Activated T-cell treated with anti-CD3 and anti-CD28 coated beads, Interleukin-2, amount 50 U/mL, for 72 hours (primary cell): ENCODE measurements at places on chromosomes 2 and 18. TPM values are rescaled to one million over a fixed set of nuclear protein-coding genes. Genes with fewer than 3 reads are reported as not detected.

GRCh38 chr2:118929059-118929458 lies 12.9 kb upstream of the MARCO start:
- H3K36me3 ChIP-seq: peaks cover 7% of the 10 kb centered on the region
- no peaks in the 10 kb centered on the region for H3K27me3 ChIP-seq
- DNase-seq: no peak
- no peaks in the 10 kb centered on the region for H3K4me1 ChIP-seq
- no peak overlapping the region for H3K27ac ChIP-seq
- H3K4me3 ChIP-seq: no peak overlapping the region

DNA sequence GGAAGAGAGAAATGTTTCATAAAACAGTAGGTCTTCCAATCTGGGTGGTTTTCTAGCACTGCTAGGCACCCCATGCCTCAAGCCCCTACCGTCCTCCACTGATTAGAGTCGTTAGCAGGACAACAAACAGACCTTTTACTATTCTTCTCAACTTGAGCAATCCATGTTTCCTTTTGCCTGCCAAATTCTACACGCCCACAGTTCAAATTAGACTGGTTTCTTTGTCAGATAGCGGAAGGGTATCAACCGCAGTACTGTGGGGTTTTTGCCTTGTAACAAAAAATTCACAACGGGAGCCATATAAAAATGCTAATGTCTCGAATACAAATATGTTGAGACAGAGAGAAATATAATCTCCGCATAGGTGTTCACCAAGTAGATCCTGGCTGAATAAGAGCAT lies 59.9 kb downstream of the VIT start:
- DNase-seq: no peak
- H3K4me1 ChIP-seq: no peaks in the 10 kb centered on the region
- peaks cover 23% of the 10 kb centered on the region for H3K27me3 ChIP-seq
- no peak overlapping the region for H3K4me3 ChIP-seq
- H3K36me3 ChIP-seq: no peaks in the 10 kb centered on the region

DNA sequence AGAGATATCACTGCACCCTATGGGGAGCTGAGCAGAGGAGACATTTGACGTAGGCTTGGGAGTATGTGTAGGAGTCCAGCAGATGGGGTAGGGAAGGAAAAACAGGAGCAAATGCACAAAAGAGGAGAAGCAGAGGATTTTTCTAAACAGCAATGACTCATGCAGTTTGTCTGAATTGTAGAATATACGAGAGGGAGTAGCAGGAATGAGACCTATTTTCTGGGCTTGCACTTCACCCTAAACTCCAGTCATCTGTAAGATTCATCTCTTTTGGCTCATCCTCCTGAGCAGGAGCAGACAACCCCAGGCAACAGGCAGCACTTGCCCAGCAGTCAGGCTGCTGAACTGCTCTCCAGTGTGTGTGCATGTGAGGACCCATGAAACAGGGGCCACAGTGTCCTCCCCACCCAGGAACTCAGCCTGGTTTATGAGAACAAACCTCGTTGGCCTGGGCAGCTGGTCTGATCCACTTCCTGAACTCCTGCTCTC lies 100.2 kb upstream of the CDC42EP3 start:
- H3K27me3 ChIP-seq: no peaks in the 10 kb centered on the region
- H3K27ac ChIP-seq: no peak overlapping the region
- no peaks in the 10 kb centered on the region for H3K36me3 ChIP-seq
- DNase-seq: no peak

Gene HMSD
- total RNA-seq: 65.8 TPM

Gene PLGLB2
- total RNA-seq: 1.9 TPM

Gene DAW1
- total RNA-seq: not detected

Gene NAT8
- not detected for total RNA-seq

Gene IL36B
- not detected for total RNA-seq

Gene GMCL1
- 25.4 TPM for total RNA-seq

Gene CD226
- total RNA-seq: 81.8 TPM

Gene AFF3
- 0.39 TPM for total RNA-seq
